ENCODE measurements at places on chromosomes 7 and 10.

GRCh38 chr7:31465285-31465684 lies 48.6 kb upstream of the ITPRID1 start:
- no peak for DNase-seq

DNA sequence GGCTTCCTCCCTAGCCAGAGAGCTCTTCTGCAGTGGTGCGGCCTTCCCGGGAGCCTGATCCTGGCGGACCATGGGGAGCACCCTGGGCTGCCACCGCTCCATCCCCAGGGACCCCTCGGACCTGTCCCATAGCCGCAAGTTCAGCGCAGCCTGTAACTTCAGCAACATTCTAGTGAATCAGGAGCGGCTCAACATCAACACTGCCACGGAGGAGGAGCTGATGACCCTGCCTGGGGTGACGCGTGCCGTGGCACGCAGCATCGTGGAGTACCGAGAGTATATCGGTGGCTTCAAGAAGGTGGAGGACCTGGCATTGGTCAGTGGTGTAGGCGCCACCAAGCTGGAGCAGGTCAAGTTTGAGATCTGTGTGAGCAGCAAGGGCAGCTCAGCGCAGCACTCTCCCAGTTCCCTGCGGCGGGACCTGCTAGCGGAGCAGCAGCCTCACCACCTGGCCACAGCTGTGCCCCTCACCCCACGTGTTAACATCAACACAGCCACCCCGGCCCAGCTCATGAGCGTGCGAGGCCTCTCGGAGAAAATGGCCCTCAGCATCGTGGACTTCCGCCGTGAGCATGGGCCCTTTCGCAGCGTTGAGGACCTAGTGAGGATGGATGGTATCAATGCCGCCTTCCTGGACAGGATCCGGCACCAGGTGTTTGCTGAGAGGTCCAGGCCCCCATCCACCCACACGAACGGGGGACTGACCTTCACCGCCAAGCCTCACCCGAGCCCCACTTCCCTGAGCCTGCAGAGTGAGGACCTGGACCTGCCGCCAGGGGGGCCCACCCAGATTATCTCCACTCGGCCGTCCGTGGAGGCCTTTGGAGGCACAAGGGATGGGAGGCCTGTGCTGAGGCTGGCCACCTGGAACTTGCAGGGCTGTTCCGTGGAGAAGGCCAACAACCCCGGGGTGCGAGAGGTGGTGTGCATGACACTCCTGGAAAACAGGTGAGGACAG lies 1.5 kb downstream of the EEPD1 start:
- DNase-seq: no peak

GRCh38 chr7:11394438-11394837 lies 420.8 kb downstream of the PHF14 start:
- DNase-seq: no peak

DNA sequence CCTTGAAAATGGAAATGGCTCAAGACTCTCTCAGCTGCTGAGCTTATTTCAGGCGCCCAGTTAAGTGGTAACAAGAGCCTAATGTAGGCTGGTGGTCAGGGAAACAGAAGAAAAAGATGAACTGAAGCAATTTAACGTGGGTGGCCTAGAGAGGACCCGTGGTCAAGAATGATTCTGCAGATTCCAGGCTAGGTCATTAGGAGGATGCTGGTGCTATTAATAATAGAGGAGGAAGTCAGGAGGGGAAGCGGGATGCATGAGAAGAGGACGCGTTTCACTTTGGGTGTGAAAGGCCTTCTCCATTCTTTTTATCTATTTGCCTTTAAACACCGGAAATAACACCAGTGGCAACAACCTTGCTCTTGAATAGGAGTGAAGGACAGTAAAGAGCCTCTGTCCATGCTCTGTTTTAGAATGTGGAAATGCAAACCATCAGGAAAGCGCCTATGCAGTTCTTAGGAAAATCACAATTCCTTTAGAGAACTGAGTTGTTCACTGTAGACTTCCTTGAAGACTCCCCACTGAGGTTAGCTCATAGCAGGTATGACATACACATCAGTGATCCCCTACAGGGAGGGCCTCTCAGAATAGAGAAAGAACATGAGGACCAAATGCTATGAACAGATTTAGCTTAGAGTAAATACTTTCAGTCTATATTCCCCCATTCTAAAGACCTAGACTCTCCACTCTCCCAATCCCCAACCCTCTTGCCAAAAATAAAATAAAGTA lies 8.6 kb downstream of the LIPA start:
- DNase-seq: no peak

DNA sequence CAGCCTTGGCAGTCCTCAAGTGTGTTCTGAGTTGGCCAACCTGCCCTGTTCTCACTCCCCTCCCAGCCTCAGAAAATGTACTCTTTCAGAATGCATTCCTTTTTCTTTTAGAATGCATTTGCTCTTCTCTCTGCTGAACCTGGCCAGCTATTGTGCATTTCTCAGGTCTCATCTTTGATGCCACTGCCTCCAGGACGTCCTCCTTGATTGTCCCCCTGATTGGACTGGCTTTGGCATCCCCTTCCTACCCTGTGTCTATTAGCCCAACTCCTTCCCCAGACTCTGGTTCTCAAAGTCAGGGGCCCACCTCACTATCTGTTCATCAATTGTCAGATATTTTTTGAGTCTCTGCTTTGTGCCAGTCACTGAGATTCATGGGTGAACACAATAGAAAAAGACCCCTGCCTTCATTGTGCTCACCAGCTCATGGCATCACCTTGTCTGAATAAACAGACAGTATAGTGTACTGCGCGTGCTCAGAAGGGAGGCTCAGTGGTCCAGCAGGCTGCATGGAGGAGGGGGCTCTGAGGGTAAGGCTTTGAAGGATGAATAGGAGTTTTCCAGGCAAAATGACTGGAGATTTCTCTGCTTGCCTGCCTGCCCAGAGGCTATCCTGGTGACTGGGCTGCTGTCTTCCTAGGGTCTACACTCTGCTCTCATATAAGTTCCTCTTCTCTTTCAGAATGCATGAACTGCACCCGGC lies 96.5 kb downstream of the MYL10 start:
- no peak for DNase-seq

DNA sequence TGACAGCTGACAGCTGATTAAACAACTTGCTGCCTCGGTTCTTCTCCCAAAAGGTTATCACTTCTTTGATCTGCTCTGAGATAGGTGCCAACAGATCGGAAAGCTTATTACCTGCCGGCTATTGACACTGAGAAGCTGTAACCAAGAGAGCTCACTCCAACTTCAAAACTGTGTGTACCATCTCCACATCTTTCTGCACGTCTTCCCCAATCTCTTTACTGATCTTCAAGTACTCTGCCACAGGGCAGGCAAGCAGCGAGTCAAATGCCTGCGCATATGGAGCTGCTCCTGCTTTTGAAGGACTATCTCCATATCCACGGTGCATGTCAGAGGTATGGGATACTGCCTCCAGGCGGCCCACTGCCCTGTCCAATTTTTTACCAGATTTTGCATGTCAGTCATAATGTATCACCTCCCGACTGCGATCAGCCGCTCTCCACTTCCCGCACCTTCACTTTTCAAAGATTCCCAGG lies 352 bp upstream of the ZNF485 start:
- DNase-seq: no peak

DNA sequence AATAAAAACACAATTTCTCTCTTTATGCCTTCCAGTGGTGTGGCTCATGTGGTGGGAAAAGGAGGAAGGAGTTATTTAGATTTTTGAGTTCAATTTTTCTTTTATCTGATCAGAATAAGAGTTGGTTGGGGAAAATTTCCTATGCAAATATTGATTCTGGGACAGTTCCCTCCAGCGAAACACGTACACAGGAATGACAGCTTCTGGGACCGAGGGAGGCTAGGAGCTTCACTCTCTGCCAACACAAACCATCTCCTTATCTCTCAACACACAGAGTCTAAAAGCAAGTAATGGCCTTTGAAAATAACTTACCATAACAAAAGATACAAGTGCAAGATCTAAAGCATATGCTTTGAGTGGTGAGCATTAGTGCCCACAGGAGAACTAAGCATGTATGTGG lies 122.7 kb downstream of the RAPGEF5 start:
- DNase-seq: no peak
